IMR-90 (cell line): ENCODE measurements at places on chromosomes 1 and 21. TPM values are rescaled to one million over a fixed set of nuclear protein-coding genes. Genes with fewer than 3 reads are reported as not detected.

DNA sequence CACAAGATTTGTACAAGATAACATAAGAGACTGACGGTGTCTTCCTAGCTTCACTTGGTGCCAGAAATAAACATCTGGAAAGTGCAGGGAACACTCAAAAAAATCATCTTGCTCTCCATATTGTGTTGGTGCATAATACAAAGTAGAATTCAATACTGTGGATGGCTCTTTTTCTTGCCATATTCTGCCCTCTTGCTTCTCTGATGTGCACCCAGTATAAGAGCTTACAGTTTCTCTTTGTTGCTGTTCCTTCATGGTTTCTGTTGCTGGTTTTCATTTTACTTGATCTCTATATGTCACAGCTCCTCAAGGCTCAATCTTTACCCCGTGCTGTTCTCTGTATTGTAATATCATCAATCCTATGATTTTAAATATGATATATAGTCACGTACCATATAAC, 528.5 kb upstream of the ZP4 start:
- H3K4me1 ChIP-seq, result no peaks in the 10 kb centered on the region
- no peak overlapping the region for H3K27ac ChIP-seq
- H3K27me3 ChIP-seq, result no peaks in the 10 kb centered on the region
- no peak for DNase-seq

- H3K4me1 ChIP-seq, result no peaks in the 10 kb centered on the region
- DNase-seq, result peak; percentile 48
- H3K36me3 ChIP-seq, result no peaks in the 10 kb centered on the region
- H3K27me3 ChIP-seq, result no peaks in the 10 kb centered on the region
Measured at GRCh38 chr1:202343652-202344349, 2.1 kb upstream of the UBE2T start.

GRCh38 chr1:3914331-3914851, 14.3 kb upstream of the C1orf174 start:
- no peak for DNase-seq
- no peak overlapping the region for H3K27ac ChIP-seq
- H3K36me3 ChIP-seq, result no peaks in the 10 kb centered on the region
- no peaks in the 10 kb centered on the region for H3K4me1 ChIP-seq

DNA sequence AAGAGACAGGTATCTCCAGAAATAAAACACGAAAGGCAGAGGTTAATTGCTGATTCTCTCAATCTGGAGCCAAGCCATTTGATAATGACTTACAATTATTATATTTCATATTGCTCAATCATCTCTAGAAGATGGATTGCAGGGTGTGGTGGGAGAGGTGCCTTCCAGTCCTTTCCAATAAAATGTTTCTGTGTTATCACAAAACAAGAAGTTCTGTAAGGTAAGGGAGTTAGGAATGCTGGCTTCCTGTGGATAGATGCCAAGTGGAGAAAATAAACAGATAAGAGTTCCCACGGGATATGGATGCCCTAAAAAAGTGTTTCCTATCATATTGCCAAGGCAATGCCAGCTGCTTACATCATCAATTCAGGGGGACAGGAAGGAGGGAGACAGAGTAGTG, 7.2 kb upstream of the CCN1 start:
- no peak overlapping the region for H3K27ac ChIP-seq
- H3K4me3 ChIP-seq, result no peak overlapping the region
- no peaks in the 10 kb centered on the region for H3K27me3 ChIP-seq
- H3K36me3 ChIP-seq, result peaks cover 6% of the 10 kb centered on the region; the same call in 1 of the 2 replicates

DNA sequence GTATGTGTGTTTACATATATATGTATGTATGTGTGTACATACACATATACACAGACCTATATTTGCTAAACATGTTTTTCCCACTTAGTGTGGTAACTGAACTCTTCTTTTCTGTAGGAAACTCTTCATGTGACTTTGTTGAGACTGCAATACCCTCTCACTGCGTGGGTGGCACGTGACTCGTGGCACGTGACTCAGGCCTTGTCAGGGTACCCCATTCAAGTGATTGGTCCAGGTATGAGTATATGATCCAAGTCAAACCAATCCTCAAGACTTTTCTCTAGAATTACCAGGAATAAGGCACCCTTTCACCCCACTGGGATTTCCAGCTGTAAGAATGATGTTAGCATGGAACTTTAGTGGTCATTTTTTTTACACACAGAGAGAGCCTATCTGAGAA, 149.2 kb upstream of the KCNK2 start:
- no peaks in the 10 kb centered on the region for H3K27me3 ChIP-seq
- H3K4me3 ChIP-seq, result no peak overlapping the region
- no peaks in the 10 kb centered on the region for H3K36me3 ChIP-seq
- no peak overlapping the region for H3K27ac ChIP-seq

GRCh38 chr1:59506952-59507351, 210.1 kb downstream of the FGGY start:
- no peak overlapping the region for H3K27ac ChIP-seq
- DNase-seq, result peak; percentile 40
- H3K4me1 ChIP-seq, result peaks cover 1% of the 10 kb centered on the region; the same call in 1 of the 2 replicates
- H3K27me3 ChIP-seq, result no peaks in the 10 kb centered on the region

The GLIS1 gene
- total RNA-seq, result 0.18 and 0.28 TPM in 2 replicates

The PLA2G2C gene
- total RNA-seq, result not detected in 2 replicates
